ENCODE measurements at places on chromosomes 1 and 21. TPM values are rescaled to one million over a fixed set of nuclear protein-coding genes. Genes with fewer than 3 reads are reported as not detected.

DNA sequence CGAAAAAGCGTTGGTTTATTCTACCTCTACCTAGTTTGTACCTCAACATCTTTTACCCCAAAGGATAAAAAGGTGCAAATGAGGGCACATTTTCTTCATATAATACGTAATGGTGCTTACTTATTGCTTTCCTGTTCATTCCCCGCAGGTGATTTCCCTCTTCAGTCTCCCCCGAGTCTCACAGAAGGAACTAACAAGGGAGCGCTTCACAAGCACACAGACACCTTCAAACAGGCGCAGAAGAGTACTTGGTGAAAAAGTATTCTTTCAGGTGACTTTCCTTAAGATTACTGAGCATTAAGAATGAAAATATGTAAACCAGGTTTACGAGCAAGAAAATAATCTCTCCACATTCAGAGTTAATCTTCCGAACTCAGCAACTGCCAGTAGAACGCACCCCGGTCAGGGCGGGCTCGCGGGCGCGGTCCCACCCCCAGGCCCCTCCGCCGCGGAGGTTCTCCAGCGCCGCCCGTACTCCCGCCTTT is 511 bp upstream of the RABGAP1L start:
- H3K27me3 ChIP-seq = peaks cover 3% of the 10 kb centered on the region
- no peak for DNase-seq
- H3K4me3 ChIP-seq = peak overlapping the region; percentile 88
- peaks cover 19% of the 10 kb centered on the region for H3K4me1 ChIP-seq
- peak overlapping the region; percentile 0 for H3K27ac ChIP-seq

DNA sequence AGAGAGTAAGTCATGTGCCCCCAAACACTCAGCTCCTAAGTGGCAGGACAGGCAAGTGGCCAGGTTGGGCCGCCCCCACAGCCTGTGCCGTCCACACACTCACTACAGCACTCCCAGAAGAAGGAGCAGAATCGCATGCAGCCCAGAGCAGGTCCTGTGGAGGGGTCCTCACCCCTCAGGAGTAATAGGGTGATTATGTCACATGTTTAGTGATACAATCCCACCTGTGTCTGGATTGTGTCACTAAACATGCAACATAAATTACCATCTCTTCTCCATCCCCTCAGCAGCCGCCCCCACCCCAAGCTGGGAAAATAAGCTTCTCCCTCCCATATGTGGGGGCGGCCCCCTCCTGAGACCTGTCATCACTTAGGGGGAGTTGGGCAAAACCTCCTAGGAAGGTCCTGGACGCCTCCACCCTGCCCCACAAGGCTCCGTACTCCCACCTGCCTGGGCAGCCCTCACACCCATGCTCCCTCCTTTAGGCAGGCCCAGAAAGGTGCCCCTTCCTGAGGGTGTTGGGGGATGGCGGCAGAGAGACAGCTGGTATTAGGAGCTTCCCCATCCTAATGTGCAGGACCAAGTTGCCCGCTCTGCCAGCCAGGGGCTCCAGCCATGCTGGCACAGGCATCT is 56.9 kb downstream of the STUM start:
- no peak overlapping the region for H3K4me3 ChIP-seq
- H3K4me1 ChIP-seq = peaks cover 32% of the 10 kb centered on the region
- no peak for DNase-seq
- H3K36me3 ChIP-seq = no peaks in the 10 kb centered on the region
- H3K27me3 ChIP-seq = no peaks in the 10 kb centered on the region
- peak overlapping the region; percentile 84 for H3K27ac ChIP-seq

Gene CNIH3
- 3.8 TPM for total RNA-seq

- no peaks in the 10 kb centered on the region for H3K27me3 ChIP-seq
- H3K4me1 ChIP-seq = no peaks in the 10 kb centered on the region
- no peak overlapping the region for H3K4me3 ChIP-seq
- no peak overlapping the region for H3K27ac ChIP-seq
- H3K36me3 ChIP-seq = peaks cover 17% of the 10 kb centered on the region
Observed at GRCh38 chr21:36873513-36873912, 93.0 kb downstream of the HLCS start.
